ENCODE measurements at places on chromosomes 16 and 17.

DNA sequence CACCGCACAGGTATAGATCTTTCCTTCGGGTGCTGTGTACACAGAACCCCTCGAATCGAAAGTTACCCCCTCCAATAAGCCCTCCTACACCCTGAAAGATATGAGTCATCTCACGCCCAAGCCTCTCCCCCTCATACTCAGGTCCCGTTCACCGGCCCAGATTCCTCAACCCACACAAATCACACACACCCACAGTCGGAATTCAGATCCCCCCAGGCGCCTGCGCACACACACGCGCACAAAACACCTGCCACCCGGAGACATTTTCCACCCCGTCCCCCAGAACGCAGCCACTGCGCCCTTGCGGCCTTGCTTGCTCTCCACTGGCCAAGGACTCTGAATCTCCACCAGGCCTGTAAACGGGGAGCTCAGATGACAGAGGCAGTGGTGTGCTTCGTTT lies 4.9 kb downstream of the JPH3 start:
- DNase-seq = no peak

DNA sequence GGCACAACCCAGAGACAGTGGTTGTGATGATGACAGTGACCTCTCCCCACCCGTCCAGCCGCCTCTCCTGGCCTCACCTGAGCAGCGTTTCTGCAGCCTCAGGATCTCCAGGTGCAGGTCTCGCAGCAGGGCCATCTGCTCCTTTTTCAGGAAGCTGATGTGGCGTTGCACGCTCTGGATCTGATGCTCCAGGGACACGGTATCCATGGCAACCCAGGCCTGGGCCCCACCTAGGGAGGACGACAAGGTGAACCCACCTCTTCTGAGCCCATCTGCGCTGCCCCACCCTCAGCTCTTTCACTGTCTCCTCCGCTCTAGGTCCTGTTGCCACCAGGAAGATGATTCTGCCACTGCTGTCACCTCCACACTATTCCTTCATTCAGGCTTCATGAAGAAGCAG lies 14.5 kb downstream of the CCDC92B start:
- DNase-seq = no peak

- no peak for DNase-seq
These were observed 653.1 kb upstream of the SOX9 start for GRCh38 chr17:71467719-71468118.

DNA sequence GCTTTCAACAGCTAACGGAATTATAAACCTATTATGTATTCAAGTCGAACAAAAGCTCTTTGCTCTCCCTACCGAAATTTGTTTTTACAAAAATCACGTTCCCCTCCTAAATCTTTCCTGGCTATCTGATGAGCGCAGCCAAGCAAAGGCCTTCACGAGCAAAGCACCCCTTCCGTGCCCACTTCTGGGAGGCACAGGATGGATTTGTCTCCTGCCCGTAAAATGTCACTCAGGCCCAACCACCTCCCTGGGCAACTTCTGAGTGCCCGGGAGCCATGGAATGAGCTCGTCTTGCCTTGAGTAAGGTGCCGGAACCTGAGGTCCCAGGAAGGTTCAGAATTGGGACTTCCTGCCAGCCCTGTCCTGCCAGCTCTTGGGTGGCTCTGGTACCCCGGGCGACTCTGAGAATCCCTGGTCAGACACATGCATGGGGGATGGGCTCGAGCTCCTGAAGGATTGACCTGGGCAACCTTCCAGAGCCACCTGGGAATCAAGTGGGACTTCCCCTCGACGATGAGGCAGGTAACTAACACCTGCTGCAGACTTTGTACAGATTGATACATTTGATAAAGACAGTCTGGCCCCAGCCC lies 19.8 kb downstream of the SLC7A5 start:
- no peak for DNase-seq

GRCh38 chr17:29836643-29837042 lies 93.4 kb downstream of the SSH2 start:
- DNase-seq = no peak

- DNase-seq = no peak
These were observed at the start of gene PRSS27 for GRCh38 chr16:2720064-2720457. TSS of gene PRSS27 (minus strand) at chr16:2720224. CDS start at chr16:2720160, 64 bp downstream.

GRCh38 chr17:47896672-47897490 lies 845 bp downstream of the SP2 start:
- no peak for DNase-seq

DNA sequence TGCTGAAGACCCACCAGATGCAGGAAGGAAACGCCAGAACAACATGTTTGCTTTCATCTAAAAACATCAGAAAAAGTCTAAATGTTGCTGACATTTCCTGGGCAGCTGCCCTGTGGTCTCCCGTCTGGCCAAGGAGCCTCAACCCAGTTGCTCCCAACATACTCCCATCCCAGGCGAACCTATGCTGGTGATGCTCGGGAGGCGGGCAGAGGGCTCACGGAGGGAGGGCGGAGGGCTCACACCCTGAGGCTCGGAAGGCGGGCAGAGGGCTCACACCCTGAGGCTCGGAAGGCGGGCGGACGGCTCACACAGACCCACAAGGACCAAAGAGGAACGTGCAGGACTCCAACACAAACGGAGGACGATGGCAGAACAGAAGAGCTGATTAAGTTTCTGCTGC lies 135.4 kb downstream of the ANKRD11 start:
- no peak for DNase-seq

DNA sequence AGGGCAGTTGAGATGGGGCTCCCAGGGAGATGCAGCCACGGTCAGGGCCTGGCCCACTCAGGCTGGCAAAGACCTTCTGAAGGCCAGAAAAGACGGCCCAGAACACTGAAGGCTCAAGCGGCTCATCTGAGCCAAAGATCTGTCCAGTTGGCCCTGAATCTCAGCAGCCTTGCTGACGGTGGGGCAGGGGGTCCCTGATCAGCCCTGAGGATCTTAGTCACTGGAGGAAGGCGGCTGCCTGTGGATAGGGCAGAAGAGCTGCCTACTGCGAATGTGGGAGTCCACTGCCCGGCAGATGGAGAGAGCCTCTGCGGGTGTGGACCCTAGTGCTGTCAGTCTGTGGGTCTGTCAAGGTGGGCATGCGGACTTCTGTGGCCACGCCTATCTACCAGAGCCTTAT lies 1738.2 kb downstream of the TP53TG3F start:
- no peak for DNase-seq

DNA sequence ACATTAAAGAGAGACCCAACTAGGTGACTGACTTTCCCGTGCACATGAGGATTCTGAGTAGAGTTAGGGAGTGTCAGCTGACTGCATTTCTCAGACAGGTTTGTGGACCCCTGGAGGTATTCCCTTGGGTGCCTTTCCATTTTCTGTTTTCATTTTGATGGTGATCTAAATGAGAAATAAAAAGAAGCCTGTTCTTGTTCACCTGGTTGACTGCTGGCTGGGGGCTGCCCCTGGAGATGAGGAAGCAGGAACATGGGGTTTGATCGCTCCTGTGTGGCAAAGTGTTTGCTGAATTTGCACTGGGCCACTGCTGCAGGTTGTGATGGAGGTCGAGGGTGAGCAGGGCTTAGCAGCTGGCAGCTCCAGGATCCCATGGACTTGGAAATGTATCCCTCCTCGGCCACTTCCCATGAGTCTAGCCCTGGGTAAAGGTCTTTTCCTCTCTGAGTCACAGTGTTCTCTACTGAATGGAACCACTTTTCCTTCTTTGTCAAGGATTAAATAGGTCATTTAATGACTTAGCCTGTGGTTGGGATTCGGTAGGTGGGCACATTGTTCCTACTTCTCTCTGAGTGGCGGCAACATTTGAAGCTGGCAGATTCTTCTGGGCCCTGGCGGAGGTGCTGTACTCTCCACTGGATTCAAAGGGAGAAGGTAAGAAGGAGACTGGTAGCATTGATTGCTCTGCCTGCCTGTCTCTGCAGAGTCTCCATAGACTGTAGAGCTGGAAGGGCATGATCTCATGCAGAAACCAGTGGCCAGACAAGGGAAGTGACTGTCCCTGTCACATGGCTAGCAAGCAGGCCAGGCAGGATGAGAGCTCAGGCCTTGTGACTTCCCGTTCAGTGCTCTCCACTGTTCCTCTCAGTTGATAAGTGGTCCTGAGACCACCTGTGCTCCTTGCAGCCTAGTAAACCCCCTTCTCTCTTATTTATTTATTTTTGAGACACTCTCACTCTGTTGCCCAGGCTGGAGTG lies 17.9 kb downstream of the SNX29 start:
- DNase-seq = no peak

DNA sequence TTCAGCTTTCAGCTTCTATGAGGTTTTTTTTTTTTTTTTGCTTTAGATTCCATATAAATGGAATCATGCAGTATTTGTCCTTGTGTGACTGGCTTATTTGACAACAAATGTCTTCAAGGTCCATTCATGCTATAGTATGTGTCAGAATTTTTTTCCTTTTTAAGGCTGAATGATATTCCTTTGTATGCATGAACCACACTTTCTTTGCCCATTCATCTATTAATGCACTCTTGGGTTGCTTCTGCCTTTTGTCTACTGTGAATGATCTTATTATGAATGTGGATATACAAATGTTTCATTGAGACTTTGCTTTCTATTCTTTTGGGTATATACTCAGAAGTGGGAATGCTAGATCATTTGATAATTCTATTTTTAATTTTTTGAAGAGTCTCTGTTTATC lies 27.0 kb upstream of the LRRC75A start:
- DNase-seq = no peak

- no peak for DNase-seq
These were observed 174.2 kb downstream of the IRF8 start for GRCh38 chr16:86073103-86073625.

DNA sequence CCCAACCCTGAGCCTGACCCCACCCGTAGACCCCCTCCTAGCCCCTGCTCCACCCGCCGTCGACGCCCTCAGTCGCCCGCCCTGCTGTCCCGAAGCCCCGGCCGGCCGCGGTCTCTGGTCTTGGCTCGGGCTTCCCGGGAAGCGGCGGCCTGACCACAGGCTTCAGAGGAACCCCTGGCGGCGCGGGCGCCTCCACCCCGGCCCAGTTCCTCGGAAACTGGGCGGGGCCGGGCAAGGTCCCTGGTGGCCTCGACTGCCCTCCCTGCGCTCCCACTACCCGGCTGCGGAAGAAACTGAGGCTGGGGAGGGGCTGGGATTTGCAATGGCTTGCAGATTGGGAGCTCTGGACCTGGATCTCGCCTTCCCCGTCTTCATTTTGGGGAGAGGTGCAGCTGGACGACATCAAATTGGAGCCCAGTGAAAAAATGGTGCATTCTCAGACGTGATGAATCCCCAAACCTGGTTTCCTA lies 692 bp upstream of the SOCS1 start:
- peak; percentile 81 for DNase-seq

- DNase-seq = no peak
These were observed 51.1 kb downstream of the GPRC5B start for GRCh38 chr16:19833581-19833980.

- DNase-seq = no peak
These were observed 8.5 kb upstream of the SOCS3 start for GRCh38 chr17:78368348-78368747.

DNA sequence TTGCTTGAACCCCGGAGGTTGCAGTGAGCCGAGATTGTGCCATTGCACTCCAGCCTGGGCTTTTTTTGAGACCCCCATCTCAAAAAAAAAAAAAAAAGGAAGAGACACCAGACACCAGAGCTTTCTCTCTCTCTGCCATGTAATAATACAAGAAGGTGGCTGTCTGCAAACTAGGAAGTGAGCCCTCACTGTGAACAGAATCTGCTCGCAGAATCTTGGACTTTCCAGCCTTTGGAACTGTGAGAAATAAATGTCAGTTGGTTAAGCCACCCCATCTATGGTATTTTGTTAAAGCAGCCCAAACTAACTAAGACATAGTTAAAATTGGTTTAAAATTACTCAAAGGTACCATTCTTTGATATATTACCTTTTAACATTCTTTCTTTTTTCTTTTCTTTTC lies 10.1 kb upstream of the STX1B start:
- no peak for DNase-seq

- no peak for DNase-seq
These were observed 16.6 kb downstream of the DGKE start for GRCh38 chr17:56850591-56850990.

- peak; percentile 81 for DNase-seq
These were observed 651 bp upstream of the EIF1 start for GRCh38 chr17:41687828-41688640.

DNA sequence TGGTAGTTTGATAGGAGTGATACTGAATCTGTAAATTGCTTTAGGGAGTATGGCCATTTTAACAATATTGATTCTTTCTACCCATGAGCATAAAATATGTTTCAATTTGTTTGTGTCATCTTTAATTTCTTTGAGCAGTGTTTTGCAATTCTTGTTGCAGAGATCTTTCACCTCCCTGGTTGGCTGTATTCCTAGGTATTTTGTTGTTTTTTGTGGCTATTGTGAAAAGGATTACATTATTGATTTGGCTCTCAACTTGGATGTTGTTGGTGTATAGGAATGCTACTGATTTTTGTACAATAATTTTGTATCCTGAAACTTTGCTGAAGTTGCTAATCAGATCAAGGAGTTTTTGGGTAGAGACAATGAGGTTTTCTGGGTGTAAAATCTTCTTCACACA lies 3.2 kb downstream of the KRTAP9-9 start:
- DNase-seq = no peak

DNA sequence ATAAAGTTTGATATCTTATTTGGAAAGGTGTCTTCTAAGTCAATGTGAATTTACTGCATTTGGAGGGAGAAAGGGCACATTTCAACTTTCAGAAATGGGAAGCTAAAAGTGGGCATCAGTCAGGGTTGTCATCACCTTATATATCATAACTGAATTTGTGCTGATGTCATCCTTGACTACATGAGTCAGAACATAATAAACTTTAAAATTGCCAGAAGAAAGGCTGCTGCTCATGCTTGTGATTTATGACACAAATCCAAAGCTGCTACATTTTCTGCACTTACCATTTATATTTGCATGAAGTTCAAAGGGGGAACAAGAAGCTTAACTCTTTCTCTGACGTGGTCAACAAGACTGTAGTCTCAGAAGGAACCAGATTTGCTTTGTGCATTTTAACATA lies 196.6 kb downstream of the UTP18 start:
- DNase-seq = no peak

GRCh38 chr17:4956493-4957061 lies 5.7 kb downstream of the ENO3 start:
- DNase-seq = no peak

- peak; percentile 88 for DNase-seq
These were observed 65.6 kb downstream of the XYLT1 start for GRCh38 chr16:17404941-17405689.

DNA sequence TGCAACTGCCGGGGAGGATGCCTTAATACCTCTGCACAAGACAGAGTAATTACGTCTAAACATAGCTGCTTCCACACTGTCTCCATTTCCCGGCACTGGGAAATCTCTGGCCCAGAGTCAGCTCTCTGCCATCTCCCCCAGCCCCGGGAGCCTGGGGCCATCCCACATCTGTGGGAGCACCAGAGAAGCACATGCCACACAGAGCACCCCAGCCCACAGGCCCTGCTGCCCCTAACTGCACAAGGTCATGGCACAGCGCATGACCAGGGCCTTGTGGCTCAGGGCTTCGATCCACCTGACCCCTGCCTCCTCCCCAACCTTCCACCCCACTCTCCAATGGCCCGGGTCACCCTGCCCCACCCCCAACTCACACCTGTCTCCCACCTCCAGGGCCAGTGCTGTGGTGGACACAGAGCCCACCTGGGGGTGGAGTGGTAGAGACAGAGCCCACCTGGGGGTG lies 36.6 kb upstream of the RBFOX3 start:
- peak; percentile 30 for DNase-seq

- DNase-seq = peak; percentile 79
These were observed 59.5 kb upstream of the GSE1 start for GRCh38 chr16:85553436-85554113.

All from sciatic nerve (tissue), 2 donors.